ENCODE measurements at places on chromosomes 12 and 14.

- DNase-seq: no peak
Measured at GRCh38 chr12:8622646-8623045, 10.0 kb upstream of the AICDA start.

DNA sequence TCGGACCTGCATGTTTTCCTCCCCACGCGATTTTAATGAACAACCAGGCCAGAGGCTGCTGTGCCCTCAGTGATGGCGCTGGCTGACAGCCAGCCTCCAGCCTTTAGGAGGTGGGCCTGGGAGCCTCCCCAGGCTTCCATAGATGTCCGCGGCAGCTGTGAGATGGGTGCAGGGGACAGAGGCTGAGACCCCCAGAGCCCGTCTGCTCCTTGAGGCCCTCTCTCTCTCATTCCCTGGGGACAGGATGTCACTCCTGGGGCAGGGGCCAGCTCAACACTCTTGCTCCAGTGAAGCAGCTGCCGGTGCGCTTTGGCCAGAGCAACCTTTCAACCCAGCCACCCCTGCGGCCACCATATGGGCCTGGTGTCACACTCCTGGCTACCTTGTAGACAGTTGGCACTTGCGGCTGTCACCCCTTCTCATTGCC, 24.8 kb downstream of the MVK start:
- DNase-seq: no peak

GRCh38 chr12:28896421-28896820, 252.7 kb upstream of the FAR2 start:
- no peak for DNase-seq

DNA sequence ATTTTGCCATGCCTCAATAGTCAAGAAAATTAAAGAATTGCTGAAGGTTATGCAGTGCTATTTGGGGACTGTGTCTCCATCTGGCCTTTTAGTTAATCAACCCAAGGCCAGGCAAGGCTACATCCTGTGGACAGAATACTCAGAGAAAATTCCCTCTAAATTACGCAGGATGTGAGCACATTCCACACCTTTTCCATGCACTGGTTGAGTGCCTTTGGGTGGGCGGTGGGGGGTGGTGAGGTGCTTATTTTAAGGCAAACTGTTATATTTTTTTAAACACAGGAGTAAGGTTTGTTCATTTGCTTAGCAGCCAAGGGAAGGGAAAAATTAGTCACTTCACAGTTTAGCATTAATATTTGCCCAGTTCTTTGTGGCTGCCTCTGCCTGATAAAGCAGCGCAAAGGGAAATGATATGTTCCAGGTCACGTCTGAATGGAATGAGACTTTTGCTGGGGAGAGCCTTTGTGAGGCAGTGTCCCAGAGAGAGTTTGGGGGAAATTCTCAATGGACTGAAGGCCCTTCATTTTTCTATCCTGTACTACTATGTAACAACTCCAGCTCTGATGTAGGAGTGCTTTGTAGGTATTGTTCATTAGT, 17.2 kb upstream of the KCNA5 start:
- DNase-seq: no peak

DNA sequence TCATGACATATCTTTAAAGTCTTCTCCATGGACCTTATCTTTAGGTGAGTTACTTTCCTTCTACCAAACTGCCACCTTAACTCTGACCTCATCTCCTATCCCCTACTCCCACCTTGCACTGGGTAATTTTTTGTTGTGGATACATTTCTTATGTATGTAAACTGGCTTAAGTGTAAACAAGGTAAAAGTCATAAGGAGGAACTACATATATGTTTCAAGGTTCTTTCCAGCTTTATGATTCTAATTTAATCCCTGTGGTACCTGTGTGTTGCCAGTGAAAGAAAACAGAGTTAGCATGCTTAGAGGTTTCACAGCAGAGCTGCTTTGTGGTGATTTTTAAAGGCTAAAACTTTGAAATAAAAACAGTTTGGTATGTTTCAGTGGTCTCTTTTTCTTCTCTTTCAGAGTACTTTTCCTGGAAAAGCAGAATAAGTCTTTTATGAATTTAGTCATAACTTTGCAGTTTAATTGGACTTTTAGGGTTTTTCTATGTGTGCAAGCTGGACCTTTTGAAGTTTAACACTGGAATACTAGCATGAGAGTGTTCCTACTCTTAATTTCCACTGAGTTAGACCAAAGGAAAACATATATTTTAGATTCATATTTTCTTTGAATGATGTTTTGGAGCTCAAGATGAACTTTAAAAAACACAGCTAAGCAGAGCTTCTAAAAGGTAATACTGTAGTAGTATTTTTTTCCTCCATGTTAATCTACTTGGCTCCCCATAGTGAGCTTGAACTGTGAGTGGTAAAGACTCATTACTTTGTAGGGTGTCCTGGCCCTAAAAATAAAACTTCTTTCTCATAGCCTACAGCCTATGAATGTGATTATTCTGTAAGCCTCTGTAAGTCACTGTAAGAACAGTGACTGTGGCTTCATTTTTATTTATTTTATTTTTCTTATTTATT, 105.4 kb downstream of the FUT8 start:
- no peak for DNase-seq

DNA sequence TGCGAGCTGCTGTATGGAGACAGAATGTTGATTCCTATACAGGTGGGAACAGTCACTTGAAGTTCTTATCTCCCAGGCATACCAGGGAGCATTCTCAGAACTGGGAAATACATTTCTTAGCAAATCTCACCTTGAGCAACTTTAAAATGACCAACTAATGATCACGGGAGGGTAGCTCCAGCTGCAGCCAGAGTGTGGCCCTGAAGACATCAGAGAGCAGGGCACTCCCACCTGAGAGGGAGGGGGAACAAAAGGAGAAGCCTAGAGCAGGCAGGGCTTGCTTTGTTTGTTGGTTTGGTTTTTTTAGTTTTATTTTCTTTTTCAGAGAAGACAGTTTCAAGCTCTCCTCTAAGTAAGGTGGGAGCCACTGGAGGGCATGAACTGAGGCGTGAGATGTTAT, 101.1 kb downstream of the OTX2 start:
- no peak for DNase-seq

DNA sequence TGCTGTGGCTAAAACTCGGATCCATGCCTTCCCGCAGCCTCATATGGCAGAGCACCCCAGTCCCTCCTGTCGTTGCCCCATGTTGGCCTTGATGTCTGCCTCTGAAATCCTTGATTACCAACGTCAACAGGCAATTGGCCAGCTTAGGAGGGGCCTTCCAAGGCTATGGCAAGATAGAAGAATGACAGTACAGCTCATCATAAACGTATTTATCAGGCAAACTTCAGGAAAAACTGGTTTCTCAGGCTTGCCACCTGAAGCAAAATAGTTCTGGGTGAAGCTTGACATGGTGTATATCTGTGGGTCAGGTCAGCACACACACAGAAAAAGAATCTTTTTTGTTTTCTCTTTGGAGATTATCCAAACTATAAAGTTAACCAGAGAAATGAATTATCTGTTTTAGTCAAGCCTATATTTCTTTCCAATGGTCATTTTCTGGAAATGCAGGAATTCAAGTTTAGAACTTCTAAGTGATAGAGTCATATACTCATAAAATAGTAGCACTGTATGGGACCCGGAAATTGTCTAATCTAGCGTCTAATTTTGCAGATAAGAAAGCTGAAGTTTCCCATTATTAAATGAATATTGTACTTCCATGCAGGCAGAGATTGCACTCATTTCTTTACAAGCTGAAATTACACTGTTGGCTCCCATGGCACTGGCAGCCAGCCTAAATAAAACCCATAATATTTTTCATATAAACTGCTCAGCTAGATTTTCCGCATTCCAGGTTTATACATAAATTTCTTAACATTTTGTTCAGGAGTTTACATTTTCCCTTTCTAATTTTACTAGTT, 24.4 kb upstream of the DUSP16 start:
- DNase-seq: no peak

- DNase-seq: peak; percentile 23
Measured at GRCh38 chr14:71478542-71478941, 453.7 kb upstream of the RGS6 start.

DNA sequence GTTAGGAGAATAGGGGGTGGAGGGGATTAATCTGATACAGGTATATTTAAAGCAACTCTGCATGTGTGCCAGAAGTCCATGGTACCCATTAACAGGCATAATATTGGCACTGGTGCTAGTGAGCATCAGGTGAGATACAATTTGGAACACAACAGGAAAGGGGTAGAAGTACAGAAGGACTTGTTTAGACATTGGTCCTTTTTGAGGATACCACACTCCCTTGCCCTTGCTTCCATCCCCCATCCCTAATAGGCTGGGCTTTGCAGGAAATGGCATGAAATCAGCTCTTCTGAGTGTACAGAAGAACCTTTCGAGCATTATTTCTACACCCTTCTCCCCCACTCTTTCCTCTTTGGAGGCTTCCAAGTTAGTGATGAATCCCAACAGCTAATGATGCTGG, 16.4 kb downstream of the PCBP2 start:
- no peak for DNase-seq

DNA sequence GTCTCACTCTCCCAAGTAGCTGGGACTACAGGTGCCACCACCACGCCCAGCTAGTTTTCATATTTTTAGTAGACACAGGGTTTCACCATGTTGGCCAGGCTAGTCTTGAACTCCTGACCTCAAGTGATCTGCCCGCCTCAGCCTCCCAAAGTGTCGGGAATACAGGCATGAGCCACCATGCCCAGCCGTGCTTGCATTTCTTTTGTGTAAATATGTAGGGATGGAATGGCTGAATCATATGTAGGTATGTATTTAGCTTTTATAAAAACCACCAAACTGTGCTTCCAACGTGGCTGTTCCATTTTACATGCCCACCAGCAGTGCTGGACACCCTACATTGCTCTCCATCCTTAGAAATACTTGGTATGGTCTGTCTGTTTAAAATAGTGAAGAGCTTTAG, 32.8 kb upstream of the CLMN start:
- DNase-seq: no peak

DNA sequence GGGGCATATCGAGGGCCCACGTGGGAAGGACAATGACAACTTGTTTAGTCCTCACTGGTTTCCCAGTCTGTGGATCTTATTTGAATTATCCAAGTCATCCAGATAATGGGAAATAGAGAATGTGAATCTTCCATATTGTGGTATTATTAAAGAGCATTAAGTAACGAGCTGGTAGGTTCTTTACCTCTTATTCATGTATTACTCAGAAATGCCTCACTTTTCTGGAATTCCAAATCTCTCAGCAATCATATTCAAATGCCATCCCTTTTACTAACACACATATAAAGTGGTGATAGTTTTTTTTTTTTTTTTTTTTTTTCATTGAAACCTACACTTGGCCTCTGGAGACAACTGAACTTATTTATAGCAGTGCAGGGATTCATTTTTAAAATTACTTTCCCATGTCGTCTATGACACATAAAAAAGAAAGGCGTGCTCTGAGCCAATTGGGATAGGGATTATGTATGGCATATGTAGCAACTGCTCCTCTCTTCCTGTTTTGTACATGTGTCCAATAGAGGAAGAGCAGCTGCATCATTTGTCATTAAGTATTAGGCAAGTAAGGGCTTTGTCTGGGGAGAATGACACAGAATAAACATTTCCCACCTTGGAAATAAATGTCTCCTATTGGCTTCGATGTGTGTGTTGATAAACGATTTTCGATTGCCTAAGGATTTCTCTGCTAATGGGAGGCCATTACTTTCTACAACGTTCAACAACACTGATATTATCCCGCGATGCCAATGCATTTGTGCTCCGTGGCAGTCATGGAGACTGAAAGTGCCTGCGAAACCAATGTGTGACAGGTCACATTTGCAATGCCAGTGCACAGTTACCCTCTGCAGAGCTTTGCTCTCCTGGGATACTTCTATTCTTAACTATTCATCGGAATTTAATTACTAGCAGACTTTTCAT, 78.6 kb upstream of the IFNG-AS1 start:
- peak; percentile 58 for DNase-seq

- no peak for DNase-seq
Measured at GRCh38 chr12:130427381-130427887, 89.7 kb downstream of the PIWIL1 start.

GRCh38 chr12:38123566-38124246, 192.9 kb upstream of the ALG10B start:
- no peak for DNase-seq

- peak; percentile 85 for DNase-seq
Measured at GRCh38 chr14:42192738-42193653, 586.3 kb downstream of the LRFN5 start.

Measured in astrocyte of the cerebellum (primary cell).